ENCODE measurements at places on chromosomes 5 and 9. TPM values are rescaled to one million over a fixed set of nuclear protein-coding genes. Genes with fewer than 3 reads are reported as not detected.

Gene NUTM2G
- total RNA-seq = not detected

Gene PRLR
- not detected for total RNA-seq

Gene PTPRD
- 0.16 TPM for total RNA-seq

Gene ASPN
- total RNA-seq = not detected

Measured in activated naive CD8-positive, alpha-beta T cell treated with anti-CD3 and anti-CD28 coated beads for 36 hours (primary cell).